ENCODE measurements at places on chromosomes 3 and 15.

- no peak for DNase-seq
Measured at GRCh38 chr3:193637831-193638230, 44.8 kb downstream of the OPA1 start.

DNA sequence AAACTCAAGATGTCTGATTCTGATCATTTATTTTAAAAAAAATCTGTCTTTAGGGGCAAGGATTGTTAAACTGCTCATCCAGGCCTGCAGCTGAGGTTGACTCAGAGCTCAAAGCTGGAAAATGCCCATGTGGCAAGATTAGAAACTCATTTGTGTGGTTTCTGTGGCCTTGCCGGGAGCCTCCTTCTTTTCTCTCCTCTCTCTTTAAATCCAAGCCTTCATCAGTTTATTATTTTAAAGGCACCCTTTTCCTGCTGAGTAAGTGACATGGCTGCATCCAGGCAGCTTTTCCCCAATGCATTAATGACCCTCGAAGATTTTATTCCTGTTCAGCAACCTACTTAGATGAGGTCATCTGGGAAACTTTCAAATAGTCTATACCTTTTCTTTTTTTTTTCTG, 221.3 kb upstream of the CDIN1 start:
- DNase-seq, result no peak

DNA sequence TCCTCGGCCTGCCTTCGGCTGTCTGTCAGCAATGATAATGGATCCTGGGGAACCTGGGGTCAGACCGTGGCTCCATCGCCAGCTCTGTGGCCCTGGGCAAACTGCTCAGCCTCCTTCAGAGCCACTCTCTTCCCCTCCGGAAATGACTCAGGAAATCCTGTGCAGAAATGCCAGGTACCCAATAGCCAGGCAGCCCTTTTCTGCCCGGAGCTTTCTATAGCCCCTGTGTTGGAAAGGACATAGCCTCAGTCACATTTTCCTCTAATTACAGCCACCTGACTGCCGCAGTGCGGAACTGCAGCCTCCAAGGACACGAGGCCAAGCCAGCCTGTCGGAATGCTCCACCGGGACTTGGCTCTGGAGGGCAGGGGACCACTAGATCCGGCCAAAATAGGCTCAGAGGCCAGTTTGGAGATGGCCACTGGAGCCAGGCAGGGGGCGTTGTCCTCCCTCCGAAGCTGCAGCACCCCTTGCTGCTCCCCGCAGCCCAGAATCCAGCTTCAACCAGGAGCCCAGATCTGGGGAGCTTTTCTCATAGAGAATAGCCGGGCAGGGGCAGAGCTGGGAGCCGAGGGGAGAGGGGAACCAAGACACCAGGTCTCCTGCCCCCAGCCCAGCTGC, 11.6 kb upstream of the ZXDC start:
- peak; percentile 24 for DNase-seq

GRCh38 chr15:74168711-74169126, 4.8 kb upstream of the ISLR start:
- DNase-seq, result no peak

DNA sequence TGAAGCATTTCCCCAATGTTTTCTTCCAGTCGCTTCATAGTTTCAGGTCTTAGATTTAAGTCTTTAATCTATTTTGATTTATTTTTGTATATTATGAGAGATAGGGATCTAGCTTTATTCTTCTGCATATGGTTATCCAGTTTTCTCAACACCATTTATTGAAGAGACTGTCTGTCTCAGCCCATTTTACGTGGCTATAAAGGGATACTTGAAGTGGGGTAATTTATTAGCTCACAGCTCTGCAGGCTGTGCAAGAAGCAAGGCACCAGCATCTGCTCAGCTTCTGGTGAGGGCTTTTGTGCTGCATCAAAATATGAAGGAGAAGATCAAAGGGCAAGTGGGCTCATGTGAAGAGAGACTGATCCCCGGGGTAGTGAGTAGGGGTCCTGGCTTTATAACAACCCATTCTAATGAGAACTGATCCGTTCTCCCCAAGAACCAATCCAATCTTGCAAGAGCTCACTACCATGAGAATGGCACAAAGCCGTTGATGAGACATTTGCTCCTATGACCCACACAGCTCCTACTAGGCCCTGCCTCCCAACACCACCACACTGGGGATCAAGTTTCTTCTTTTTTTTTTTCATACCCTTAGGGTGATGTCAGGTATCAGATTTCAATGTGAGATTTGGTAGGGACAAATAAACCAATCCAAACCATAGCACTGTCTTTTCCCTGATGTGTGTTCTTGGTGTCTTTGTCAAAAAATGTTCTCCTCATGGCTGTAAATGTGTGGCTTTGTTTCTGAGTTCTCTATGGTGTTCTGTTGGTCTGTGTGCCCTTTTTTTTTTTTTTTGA, 63.2 kb downstream of the IQGAP1 start:
- DNase-seq, result no peak

DNA sequence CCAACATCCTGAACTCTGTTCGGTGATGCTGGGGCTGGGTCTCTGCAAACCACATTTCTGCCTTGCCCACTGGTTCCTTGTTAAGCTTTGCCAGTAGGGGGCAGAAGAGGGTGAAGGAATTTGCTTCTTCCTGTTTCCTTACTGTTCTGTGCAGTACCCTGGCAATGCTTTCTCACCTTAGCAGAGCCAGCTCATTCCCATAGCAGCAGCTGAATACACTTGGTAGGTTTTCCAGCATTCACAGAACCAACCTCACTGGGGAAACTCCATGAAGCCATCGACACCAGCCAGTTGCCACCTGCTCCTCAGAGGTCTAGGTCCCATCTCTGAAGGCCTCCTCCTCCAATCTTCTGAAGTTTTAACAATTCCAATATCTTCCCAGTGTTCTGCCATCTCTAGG, 308.4 kb downstream of the PDCD6IP start:
- DNase-seq, result peak; percentile 16

DNA sequence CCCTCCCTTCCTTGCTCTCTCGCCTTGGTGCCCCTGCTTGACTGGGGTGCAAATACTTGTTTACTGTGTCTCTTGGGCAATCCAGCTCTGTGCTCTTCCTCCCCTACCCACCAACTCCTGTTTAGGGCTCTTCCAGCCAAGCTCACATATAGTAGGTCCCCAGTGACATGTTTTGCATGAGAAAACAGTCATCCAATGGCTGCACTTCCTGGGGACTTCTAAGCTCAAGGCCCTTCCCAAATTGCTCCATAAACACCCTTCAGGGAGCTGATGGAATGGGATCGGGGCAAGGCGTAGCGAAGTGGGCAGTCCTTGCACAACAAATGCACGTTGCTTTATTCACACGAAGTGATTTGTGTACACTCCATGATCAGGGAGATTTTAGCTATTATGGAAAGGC, 9.4 kb upstream of the COPG1 start:
- no peak for DNase-seq

DNA sequence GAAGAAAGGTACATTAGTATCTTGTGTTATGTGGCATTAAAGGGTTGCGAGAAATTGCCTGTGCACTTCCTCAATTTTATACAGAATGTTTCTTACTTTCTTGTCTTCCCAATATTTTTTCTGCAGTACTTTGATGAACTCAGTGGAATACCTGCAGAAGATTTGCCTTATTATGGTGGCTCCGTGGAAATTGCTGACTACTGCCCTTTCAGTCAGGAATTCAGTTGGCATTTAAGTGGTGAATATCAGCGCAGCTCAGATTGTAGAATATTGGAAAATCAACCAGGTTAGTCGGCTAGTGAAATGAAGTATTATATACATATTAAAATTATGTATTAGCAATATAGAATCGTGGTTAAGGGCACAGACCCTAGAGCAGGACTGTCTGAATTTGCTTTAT, 61.3 kb downstream of the LMLN start:
- DNase-seq, result no peak

- no peak for DNase-seq
Measured at GRCh38 chr15:59260090-59260489, 53.4 kb downstream of the LDHAL6B start.

DNA sequence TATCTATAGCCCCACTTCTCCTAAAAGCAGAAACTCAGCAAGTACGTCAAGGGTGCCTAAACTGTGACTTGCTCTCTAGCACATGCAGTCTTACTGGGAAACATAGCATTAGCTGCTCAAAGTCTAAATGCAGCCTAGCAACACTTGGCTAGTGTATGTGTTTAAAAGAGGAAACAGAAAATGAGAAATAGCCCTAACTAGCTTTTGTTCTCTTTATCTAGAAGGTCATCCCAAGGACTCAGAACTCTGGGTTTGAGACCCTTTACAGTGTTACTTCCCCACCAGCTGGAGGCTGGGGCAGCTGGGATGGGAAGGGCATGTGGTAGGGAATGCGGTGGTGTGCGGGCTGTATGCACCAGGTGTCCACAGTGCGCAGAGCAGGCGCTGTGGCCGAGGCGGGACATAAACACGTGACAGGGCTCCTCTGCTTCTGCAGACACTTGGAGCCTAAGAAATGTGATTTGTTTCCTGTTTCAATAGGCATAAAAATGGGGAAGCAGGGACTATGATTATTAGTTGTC, 13.3 kb downstream of the ETV5 start:
- no peak for DNase-seq

DNA sequence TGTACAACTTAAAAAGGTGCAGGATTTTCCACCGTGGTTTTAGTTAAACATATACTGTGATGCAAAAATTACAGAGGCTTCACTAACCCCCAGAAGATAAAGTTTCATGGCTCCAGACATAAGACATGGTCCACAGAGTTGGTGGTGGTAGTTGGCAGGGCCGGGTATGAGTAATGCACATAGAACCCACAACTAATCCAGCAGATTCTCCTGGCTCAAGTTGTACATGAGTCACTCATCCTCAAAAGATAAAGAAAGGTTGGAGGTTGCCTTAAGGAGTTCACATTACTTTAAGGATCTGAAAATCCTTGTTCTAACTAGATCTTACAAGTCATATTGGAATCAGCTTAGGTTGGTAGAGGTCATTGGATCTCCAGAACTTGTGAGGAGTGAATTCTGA, 98.3 kb upstream of the ZBTB20 start:
- no peak for DNase-seq

- DNase-seq, result no peak
Measured at GRCh38 chr3:193851941-193852674, 259.1 kb downstream of the OPA1 start.

- DNase-seq, result no peak
Measured at GRCh38 chr3:66483006-66483405, 17.8 kb downstream of the LRIG1 start.

DNA sequence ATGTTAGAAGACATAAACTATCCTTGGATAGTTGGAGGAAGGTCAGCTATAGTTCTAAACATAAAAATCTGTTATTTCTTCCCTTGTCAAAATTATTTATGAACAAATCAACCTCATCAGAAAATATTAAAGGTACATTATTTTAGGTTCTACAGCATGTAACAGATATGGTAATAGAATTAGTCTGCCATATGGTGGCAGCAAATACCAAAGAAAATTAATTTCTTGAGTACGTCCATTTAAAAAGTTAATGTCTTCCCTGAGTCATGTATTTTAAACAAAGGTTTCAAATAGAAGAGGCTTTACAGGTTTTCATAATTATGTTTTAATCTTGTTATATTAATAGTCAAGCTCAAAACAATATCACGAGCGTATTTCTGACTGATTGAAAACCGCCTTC, 17.9 kb upstream of the ANKRD28 start:
- no peak for DNase-seq

All from stimulated activated naive CD8-positive, alpha-beta T cell treated with anti-CD3 and anti-CD28 coated beads, Interleukin-15, Interleukin-2, amounts not matched to agents 100 U/mL and 50 U/mL, for 24 hours (primary cell).